Immature natural killer cell (primary cell): ENCODE measurements at places on chromosomes 5 and 9.
A peak's percentile ranks its signal among the peaks of the same experiment; 100 is the strongest.

GRCh38 chr5:155594270-155594669 is 580.7 kb downstream of the KIF4B start:
- DNase-seq, result no peak

DNA sequence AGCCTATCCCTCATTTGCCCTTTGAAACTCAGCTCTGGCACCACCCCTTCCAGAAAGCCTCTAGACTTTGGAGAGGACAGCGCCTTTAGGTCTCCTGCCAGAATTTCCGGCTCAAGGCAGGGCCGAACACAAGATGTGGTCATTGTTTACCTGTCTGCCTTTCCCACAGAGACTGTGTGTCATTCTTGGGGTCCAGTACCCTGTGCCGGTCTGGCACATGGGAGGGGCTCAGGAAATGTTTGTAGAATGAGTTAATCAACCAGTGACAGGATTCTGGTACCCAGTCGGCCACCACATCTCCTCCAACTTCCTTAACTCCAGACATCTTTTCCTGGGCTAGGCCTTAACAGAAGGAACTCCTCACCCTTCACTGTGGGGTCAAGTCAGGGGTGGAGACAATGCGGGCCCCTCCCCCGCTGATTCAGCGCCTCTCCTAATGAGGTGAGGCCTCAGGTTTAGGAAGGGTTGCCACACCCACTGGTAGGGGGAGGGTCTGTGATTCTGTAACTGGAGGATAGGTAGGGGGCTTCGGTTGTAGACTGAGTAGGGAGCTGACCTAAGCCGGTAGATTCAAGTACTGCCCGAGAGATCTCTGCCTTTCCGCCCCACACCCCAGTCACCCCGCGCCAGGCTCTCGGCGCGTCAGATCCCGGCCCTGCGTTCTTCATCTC is 29.3 kb downstream of the PCDH1 start:
- DNase-seq, result no peak

DNA sequence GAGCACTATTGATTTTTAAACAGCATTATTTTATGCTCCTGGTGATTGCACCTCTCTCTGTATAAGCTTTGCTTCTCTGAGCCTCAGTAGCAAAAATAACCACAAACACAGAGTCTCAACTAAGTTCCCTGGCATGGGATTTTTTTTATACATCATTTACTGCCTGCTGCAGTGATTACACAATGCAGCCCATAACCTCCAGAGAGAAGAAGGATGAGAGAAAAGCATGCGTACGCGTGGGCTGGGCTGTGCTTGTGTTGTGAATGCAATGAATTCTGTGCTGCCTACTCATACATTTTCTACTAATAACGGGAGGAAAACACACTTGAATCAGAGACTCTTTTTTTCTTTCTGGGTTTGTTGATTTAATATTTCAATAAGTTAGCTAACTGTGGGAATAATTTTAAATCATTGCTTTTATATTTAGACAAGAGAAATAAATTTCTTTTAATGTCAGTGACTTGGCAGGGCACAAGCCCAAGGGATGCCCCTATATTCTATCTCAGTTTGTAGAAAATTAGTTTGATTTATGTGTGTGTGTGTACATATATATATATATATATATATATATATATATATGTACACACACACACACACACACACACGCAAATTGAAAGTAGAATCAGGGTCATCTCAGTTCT is 351.5 kb downstream of the MED10 start:
- no peak for DNase-seq

DNA sequence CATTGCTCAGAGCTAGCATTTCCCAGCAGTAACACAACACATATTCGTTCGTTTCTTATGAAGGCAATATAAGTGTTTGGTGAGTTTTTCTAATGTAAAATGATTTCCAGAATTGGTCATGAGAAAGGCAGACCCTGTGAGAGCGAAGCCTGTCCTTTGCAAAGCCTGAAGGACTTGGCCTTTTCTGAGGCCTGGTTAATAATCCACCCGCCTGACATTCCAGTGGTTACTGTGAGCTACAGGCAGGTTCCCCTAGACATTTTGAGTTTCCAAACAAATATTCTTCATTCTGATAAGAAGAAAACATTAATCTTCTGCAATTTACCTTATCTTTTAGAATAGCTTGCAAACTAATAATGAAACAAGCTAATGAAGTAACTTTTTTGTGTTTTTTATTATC is 38.0 kb downstream of the ADAMTS16 start:
- DNase-seq, result no peak

- no peak for DNase-seq
These were observed 128.3 kb upstream of the CCNH start for GRCh38 chr5:87541033-87541432.

DNA sequence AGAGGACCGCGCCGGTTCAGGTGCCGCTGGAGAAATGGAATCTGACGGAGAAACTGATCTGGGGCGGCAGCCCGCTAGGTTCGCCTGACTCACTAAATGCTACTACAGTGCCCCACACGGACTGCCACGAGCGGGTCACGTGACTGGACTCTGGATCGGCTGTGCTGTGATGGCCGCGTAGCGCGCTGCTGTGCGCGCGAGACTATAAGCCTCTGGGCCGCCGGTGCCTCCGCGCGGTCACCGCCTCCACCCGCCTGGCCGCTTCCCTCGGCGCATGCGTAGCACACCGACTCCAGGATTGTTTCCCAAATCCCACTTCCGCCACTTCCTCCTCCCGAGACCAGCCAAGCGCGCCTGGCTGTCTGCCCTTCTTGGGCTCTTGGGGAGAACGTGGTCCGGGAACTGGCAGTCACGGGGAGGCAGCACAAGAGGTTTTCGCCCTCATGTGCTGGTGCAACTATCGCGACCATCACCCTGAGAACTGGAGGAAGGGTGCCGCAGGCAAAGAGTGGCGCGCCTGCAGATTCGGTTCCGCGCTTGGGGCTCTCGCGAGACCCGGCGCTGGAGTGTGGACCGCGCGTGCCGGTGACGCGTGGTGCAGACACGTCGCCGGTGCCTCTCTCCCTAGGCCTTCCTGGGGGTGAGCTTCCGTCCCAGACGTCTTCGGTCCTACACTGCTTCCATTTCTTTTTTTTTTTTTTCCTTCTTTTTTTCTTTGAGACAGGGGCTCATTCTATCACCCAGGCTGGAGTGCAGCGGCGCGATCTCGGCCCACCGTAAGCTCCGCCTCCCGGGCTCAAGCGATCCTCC is 35.8 kb upstream of the GLDC start:
- peak; percentile 95 for DNase-seq

DNA sequence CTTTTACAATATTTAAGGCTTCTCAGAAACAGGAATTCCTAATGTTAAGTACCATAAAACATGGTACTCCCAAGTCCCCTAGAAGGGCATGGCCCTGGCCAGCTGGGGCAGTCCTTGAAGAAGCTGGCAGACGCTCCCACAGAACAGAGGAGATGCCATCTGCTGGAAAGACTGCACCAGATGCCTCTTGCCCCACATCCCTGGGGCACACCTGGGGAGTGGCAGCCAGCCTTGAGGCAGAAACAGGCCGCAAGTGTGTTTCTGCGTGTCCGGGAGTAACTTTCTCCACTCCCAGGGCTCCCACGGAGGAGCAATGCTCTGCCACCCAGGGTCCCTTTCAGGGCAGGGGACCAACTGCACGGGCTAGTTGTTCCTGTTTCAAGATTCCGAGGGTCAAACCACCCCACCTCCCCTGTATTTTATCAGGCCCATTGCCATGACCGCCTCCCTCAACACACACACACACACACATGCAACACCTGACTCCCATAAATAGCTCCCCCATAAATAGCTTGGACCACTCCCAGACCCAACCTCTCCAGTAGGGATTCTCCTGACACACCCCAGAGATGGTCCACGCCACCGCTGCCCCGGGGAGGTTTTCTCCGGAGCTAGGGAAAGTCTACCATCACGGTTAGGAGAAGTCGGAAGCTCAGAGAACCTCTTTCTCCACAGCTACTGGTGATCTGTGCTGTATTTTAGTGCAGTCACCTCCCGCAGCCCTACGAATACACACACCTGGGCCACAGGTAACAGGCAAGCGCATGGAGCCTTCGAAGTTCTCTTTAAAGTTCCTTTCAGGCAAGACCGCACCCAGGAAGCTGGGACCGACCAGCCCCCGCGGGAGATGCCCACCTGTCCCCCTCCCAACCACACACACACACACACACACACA is 1.5 kb downstream of the SPOCK1 start:
- DNase-seq, result no peak

GRCh38 chr9:36401164-36401740 is 1.2 kb upstream of the RNF38 start:
- DNase-seq, result no peak

- DNase-seq, result no peak
These were observed at the start of gene HK3 for GRCh38 chr5:176899296-176899891. TSS of gene HK3 (minus strand) at chr5:176899346. CDS start at chr5:176896159, 3,187 bp downstream.

GRCh38 chr5:89723907-89724306 is 685.6 kb downstream of the CETN3 start:
- DNase-seq, result no peak

DNA sequence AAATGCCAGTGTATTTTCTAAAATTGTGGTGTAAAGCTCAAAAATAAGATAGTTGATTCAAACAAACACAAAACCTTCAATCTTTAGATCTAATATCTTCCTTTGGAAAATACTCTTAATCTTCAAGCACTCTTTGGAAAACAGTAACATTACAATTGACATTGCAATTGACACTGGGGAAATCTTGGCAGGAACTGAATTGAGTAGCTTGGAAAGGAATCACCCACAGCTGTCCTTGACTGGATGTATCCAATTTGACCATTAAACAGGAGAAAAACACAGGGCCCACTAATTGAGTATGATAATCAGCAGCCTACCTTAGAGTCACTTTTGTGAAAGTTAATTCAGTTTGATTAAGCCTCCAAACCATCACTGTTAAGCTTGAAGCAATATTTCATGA is 776.7 kb downstream of the DTWD2 start:
- DNase-seq, result no peak

GRCh38 chr9:2396622-2397285 is 224.8 kb upstream of the VLDLR start:
- no peak for DNase-seq

DNA sequence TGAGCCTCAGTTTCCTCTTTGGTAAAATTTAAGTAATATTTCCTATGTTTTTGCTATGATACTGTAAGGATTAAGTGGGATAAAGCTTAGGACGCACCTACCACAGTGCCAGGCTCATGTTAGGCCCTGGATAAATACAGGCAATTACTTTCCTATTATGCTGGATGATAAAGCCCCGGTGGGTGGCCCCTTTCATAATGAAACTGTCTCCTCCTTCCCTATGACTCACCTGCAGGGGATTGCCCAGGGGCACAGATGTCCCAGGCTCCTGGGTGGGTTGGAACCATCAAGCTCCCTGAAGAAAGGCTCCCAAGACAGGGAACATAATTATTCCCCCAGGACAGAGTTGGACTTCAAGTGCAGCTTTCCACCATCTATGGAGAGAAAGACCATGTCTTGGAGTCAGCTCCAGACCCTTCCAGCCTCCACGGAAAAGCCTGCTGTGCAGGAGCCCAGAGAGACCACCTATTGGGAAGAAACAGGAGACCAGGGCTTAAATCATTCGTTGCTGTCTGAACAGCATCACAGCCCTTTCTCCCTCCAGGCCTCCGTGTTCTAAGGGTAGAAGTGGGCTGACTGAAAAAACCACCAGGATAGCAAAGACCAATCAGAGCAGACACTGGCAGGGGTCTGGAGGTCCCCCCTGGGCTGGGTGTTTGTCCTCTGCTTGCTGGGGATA is 43.2 kb upstream of the FOXE1 start:
- DNase-seq, result no peak

- DNase-seq, result no peak
These were observed 36.7 kb upstream of the MAN2A1 start for GRCh38 chr5:109653042-109653441.

DNA sequence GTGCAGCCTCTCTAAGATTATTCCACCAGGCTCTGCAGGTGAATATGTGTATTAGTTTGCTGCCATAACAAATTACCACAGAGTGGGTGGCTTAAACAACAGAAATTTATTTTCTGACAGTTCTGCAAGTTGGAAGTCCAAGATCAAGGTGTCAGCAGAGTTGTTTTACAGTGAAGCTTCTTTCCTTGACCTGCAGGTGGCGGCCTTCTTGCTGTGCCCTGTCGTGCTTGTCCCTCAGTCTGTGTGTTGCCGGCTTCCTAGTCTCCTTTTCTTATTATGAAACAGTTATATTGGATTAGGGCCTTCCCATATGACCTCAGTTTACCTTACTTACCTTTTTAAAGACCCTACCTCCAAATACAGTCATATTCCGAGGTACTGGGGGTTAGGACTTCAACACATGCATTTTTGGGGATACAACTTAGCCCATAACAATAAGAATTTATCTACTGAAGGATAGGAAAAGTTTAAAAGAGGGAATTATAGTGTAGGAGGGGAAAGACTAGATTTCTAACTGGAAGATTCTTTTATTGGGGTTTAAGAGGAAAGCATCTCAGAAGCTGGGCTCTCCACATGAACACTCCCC is 97.4 kb downstream of the OSTF1 start:
- no peak for DNase-seq
